Omental fat pad (tissue), 4 donors: ENCODE measurements at places on chromosomes 16 and 17.

DNA sequence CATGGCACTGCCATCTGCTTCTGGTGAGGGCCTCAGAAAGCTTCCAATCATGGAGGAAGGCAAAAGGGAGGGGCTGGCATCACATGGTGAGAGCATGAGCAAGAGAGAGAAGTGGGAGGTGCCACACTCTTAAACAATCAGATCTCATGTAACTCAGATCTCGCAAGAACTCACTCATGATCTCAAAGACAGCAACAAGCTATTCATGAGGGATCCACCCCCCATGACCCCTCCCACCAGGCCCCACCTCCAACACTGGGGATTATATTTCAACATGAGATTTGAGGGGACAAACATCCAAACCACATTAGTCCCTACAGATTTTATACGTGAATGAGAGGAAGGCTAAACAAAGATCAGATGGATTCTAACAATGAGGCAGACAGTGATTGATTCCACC is 8.9 kb upstream of the TMEM132E start:
- no peak for DNase-seq

DNA sequence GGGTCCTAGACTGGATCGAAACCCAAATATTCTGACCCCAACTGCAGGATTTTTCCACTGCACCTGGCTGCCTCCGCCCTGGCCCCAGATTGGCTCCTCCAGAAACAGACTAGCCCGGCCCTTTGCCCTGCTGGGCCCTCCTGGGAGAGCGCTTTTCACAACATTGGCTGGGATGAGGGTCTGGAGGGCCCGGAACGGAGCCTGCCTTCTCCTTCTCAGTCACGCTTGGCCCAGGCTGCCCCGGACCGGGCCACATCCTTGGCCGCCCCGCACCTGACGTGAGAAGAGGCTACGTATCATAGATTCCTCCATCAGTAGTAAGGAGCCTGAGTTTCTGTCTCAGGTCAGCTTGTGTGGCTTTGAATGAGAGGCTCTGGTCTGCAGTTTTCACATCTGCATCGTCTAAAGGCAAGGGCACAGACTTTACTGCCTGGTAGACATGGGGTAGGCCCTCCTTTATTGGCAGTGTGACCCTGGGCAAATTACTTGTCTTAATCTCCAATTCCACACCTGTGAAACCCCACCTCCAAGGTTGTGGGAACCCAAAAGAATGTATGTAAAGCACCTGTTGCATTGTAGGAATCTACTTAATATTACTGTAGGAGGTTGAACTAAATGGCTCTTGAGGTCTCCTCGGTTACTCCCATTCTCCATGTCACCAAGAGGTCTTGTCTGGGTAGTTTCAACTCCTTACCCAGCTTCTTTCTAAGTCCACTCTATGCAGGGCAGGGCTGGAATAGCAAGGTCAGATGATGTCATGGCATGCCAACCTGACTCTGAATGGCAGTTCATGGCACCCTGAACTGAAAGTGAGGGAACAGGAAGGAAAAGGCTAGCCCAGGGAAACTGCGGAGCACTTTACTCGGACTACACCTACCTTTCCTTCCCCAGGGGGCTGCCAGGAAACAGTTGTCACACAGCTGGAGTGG is 661 bp downstream of the LRRC3C start:
- DNase-seq: peak; percentile 32

DNA sequence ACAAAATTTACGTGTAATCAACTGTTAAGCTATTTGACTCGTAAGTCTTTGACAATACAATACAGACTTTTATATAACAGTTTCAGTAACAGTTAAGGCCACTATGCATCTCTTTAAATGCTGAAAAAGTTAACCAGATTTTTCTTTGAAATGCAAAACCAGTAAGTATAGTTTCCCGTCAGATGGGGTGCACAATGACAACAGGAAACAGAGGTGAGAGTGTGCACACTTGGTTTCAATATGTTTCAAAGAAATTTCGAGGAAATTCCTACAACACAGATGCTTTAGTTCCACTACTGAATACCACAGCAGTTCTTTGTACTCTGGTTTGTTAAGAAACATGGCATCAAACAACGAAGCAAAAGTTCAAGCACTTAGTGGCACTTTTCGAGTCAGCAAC is 48.4 kb downstream of the RNF157 start:
- no peak for DNase-seq

DNA sequence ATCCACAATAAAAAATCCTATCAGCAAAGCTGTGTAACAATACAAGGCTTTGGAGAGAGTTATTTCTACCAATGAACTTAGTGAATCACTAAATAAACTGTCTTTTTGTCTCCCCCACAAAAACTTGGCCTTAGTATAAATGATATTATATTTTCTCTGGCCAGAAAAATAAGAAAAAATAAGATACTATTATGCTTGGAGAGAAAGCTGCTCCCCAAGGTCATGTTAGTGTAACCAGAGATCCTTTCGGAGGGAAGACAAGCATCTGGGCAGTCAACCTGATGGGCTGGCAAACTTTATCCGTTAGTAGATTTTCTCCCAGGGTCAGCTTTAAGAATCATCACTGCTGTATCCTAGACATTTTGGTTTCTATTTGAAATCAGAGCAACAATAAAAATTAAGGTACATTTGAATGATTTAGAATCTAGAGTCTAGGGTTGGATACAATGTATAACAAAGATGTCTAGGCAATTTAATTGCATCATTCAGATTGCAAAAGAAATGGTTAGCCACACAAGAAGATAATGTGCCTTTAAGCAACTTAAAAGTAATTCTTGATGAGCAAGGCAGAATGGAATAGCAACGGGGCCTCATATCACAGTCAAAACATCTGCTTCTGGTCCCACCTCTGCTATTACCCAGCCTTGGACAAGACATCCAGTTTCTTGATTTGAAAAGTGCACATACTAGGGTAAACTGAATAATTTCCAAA is 280.4 kb downstream of the SLC39A11 start:
- DNase-seq: no peak

- DNase-seq: no peak
Measured at GRCh38 chr17:67467500-67468455, 90.7 kb downstream of the PITPNC1 start.

DNA sequence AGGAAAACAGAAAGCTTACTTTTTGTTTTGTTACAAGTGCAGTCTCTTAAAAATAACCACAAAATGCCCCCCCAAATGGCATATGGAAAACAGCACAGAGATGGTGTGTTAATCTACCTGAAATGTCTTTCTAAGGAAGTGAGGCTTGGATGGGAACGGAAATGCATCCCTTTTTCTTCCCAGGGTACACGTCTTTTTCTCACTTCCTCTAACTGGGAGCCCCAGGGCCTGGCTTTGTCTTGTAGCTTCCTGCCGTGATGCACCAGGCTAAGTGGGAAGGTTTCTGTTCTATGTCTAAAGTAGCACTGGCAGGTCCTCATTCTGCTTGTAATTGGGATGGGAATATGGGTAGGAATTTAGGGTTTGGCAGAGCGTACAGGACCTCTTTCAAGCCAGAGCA is 52.5 kb upstream of the CACNG3 start:
- no peak for DNase-seq
